ENCODE measurements at places on chromosomes 11 and 22.

- no peak for DNase-seq
Observed at GRCh38 chr11:122277493-122277892, 161.5 kb upstream of the BLID start.

DNA sequence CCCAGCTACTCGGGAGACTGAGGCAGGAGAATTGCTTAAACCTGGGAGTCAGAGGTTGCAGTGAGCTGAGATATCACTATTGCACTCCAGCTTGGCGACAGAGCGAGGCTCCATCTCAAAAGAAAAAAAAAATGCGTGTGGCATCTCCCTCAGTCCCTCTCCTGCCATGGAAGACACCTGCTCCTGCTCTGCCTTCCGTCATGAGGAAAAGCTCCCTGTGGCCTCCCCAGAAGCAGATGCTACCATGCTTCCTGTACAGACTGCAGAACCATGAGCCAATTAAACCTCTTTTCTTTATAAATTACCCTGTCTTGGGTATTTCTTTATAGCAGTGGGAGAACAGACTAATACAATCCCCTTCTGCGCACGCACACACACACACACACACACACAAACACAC, 249.4 kb downstream of the MN1 start:
- no peak for DNase-seq

DNA sequence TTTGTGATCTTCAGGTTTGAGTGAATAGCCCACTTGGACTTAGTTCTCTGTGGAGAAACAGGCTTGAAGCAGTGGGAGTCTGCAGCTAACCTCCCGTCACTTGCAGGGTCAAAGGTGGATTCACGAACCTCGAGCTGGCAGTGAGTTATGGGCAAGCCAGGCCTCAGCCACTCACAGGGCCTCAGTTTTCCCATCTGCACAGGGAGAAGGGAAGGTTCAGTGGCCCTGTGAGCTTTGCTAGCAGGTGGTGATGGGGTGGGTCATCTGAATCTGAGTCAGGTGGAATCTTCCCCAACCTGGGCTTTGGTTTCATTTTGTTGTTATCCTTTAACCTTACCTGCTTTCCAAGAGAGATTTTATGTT, 86.6 kb upstream of the GRIK4 start:
- DNase-seq, result no peak

- DNase-seq, result no peak
Observed at GRCh38 chr11:7021318-7021717, 1.0 kb downstream of the NLRP14 start.

DNA sequence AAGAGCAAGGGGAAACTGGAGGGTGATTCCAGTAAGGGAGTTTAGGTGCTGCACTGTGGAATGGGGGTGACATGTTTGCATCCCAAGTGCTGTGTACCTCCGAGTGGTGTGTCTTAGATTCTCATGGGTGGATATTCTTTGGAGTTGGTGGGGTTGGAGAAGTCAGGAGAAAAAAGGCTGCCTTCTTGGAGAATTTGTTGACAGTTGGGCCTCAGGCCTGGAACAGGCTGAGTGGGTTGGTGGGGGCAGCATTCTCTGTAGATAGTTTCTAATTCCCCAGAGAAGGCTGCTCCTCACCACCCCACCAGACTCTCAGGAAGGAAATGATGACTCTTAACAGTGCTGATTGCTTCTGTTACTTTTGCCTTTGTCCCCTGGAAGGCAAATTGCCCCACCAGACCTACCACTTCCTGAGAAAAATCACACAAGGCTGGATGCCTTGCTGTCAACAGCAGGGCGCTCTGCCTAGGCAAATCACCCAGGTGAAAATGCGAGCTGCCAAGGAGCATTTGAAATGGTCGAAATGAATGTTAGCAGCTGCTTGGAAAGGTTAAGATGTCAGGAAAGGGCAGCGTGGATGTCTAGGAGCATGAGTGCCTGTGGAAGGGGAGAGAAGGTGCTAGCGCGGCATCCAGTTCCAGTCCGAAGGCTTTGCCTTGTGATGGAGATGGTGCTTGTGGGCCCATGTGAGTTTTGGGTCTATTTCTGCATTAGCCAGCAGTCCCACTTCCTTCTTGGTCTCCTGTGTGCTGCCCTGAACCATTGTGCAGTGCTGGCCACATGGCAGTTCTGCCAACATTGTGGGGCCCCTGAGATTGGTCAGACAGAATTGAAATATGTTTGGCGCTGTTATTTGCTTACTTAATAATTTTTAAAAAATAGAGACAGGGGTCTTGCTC, 29.7 kb upstream of the SORL1-AS1 start:
- no peak for DNase-seq

GRCh38 chr11:21625982-21626381, 566.9 kb upstream of the ANO5 start:
- no peak for DNase-seq

- DNase-seq, result no peak
Observed at GRCh38 chr11:85680897-85681296, 5.1 kb downstream of the CCDC89 start.

DNA sequence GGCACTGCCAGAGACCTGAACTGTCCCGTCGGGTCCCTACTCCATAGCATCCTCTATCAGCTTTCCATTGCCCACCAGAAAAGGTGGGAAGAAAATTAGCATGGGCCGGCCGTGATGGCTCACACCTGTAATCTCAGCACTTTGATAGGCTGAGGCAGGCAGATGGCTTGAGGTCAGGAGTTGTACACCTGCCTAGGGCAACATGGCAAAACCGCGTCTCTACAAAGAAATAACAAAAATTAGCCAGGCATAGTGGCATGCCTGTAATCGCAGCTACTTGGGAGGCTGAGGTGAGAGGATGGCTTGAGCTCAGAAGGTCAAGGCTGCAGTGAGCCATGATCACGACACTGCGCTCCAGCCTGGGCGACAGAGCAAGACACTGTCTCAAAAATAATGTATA, 3.5 kb downstream of the SLC25A18 start:
- DNase-seq, result no peak

- no peak for DNase-seq
Observed at GRCh38 chr11:1235901-1236315, 13.0 kb downstream of the MUC5B start.

Data from GM04504 (cell line).